CD4-positive, alpha-beta T cell treated with Interferon alpha-2 for 1 hour (primary cell): ENCODE measurements at places on chromosomes 6 and 20.

- no peak for DNase-seq
These were observed 15.7 kb downstream of the PLAGL2 start for GRCh38 chr20:32191873-32192272.

DNA sequence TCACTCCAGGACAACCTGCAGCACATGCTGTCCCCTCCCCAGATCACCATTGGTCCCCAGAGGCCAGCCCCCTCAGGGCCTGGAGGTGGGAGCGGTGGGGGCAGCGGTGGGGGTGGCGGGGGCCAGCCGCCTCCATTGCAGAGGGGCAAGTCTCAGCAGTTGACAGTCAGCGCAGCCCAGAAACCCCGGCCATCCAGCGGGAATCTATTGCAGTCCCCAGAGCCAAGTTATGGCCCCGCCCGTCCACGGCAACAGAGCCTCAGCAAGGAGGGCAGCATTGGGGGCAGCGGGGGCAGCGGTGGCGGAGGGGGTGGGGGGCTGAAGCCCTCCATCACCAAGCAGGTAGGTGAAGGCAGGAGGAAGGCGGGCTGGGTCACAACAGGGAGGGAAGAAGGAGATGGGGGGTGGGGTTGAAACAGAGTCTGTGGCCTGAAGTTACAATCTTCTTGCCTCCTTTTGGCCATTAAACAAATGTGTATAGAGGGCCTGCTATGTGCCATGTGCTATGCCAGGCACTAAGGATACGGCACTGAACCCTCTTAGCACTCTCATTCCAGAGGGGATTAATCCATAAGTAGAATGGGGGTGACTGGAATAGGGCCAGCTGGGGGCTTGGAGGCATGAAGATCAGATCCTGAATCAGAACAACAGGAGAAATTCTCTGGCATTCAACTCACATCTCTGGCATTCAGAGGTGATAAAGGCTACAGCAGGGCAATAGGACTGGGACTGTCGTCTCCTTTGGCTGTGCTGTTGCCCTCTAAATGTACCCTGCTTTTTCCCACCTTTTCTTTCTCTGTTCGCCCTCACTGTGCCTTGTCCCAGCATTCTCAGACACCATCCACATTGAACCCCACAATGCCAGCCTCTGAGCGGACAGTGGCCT, 10.5 kb upstream of the ZBTB9 start:
- DNase-seq: no peak

GRCh38 chr20:56755201-56755600, 126.1 kb downstream of the TFAP2C start:
- DNase-seq: no peak

GRCh38 chr6:28515676-28516075, at the start of gene GPX6:
TSS of gene GPX6 (minus strand) at chr6:28515793. CDS start at chr6:28515743, 50 bp downstream.
- DNase-seq: no peak

GRCh38 chr6:124470803-124471202, 491.4 kb upstream of the RNF217 start:
- no peak for DNase-seq

- DNase-seq: no peak
These were observed 4.8 kb downstream of the NR2E1 start for GRCh38 chr6:108170332-108171290.

DNA sequence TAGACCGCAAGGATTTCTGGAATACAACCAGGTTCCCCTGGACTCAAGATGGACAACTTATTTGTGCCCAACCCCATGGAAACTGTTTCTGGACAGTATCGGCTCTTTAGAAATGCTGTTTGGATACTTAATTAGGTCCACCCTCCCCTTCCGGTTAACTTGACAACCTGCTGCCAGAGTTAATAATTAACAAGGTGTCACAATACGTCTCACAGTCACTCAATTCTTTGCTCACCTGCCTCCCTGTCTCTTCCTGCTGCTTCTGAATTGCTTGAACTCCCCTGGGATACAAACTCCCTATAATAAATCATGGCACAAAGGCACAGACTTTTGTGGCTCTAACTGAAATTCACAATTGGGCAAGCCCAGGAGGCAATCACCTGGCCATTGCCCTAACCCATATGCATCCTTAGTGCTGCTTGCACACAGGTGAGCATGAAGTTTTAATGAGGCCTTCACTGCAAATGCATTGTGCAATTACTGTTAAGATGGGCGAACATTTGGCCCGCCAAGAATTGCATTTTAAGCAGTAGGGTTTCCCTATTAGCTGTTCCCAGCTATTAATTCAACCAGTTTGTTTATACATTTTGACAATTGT, 504.4 kb upstream of the NOX3 start:
- no peak for DNase-seq

DNA sequence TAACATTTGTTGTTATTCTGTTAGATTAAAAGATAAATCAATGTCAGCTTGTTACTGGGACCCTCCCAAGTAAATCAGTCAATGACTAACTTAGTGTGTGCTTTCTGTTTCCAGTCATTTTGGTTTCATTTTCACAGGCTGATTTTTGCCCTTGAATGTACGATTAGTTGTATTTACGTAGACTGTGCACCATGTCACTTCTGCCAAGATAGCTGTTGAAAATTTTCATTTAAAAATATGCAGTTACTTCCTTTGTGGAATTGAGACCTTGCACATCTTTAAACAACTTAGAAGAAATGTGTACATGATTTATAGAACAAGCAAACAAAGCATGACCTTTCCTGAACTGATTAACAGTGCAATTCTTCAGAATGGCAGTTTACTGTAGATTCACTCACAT, 944.8 kb upstream of the CITED2 start:
- no peak for DNase-seq

GRCh38 chr6:38720295-38720694, 5.2 kb downstream of the DNAH8 start:
- DNase-seq: no peak

- DNase-seq: no peak
These were observed 487.9 kb downstream of the RFPL4B start for GRCh38 chr6:112835078-112835477.

DNA sequence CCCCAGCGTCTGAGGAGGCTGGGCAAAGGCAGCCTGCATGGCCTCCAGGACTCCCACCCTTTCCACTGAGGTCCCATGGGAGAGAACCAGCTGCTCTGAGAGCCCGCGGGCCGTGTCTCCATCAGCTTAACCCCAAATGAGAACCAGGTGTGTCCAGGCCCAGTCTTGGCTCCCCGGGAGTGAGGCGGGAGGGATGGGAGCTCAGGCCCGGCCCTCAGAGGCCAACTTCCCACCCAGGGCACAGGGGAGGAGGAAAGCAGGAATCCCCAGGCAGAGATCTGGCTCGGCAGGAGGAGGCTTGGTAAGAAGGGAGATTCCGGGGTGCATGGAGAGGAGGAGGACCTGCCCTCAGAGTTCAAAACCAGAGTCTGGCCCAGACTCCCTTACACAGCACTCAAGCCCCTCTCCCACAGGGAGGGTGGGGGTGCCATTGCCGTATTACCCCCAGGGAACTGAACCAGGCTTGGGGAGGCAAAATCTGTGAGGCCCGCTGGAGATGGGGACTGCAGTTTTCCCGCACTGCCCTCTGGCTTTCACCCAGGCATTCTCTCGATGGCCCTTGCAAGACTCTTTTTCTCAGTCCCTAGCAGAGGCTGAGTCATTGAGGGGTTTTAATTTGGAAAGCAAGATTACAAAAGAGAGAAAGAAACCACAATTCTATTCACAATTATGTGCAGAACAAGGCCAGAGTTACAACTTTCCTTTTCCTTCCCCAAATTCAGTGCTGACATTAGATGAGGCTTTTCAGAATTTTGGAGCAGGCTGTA, 17.1 kb downstream of the FOXF2 start:
- DNase-seq: no peak

DNA sequence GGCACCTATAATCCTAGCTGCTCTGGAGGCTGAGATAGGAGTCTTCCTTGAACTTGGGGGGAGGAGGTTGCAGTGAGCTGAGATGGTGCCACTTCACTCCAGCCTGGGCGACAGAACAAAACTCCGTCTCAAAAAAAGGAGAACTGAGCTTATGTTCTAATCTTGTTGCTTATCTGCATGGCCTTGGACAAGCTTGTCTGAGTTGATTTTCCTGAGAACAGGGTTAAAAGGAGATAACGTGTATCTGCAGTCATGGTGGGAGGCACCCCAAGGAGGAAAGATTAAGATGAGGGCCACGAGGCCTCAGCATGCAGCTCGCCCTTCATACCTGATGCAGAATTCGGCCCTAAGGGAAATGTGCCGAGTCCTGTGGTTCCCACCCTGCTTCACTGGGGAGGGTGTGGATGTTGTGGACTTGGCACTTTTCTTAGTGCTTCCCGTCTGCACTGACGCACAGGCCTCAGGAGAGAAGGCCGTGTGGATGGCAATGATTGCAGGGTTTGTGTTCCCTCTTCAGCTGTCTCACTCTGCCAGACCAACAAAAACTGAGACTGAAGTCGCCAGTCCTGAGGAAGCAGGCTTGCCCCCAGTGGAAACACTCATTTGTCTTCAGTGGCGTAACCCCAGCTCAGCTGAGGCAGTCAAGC, 56.3 kb downstream of the EZR start:
- DNase-seq: peak; percentile 24

- no peak for DNase-seq
These were observed 44.7 kb upstream of the MICB start for GRCh38 chr6:31453259-31453658.

GRCh38 chr6:136738692-136739057, 53.6 kb downstream of the MAP3K5 start:
- DNase-seq: no peak

DNA sequence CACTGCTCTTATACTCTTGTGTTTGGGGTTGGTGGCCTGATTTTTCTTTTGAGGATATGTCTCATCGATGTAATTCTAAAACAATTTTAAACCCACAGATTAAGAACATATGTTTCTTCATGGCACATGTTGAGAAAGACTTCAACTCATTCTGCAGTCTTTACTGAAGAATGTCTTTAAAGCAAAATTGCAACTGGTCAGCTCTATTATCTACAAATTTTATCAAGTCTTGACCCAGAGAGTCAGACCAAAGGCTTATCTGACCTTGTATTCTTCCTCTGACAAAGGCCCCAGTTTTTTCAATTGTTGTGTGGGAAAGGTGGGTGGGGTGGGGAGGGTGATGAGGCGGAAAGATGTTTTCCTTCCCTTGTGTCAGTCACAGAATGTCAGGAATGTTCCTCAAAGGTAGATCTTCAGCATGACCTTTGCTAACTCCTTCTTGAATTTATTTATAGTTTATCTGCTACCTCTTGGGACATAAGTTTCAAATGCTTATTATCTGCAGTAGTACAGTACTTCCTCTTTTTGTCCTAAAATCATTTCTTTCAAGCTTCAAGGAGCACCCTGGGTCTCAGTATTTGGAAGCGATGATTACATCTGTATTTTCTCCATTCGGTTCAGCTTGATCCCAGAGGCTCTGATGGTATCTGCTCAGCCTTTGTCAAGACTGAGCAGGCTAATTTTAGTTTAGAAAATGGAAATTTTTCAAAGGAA, 63.2 kb upstream of the TIAM2 start:
- DNase-seq: no peak

- DNase-seq: peak; percentile 60
These were observed 8.8 kb upstream of the SRSF6 start for GRCh38 chr20:43448748-43449535.

- no peak for DNase-seq
These were observed 881 bp upstream of the MAP7 start for GRCh38 chr6:136551103-136551502.

- DNase-seq: no peak
These were observed 31.4 kb upstream of the NR2E1 start for GRCh38 chr6:108134213-108134970.

DNA sequence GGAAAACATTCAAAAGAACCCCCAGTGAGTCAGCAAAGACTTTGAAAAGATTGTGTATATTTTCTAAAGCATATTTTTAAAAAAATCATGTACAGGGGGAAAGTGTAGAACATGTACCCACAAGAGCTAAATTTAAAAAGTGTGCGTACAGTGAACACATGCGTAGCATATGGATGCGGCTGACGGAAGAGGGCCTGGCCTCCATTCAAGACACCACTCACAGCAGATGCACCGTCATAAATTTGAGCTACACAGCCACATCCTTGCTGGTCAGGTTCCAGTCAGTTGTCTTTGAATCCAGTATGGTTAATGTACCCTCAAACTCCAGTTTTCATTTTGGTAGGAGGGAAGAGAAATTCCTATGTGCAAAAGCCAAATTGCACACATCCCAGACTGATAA, 54.3 kb upstream of the SPACA1 start:
- no peak for DNase-seq

DNA sequence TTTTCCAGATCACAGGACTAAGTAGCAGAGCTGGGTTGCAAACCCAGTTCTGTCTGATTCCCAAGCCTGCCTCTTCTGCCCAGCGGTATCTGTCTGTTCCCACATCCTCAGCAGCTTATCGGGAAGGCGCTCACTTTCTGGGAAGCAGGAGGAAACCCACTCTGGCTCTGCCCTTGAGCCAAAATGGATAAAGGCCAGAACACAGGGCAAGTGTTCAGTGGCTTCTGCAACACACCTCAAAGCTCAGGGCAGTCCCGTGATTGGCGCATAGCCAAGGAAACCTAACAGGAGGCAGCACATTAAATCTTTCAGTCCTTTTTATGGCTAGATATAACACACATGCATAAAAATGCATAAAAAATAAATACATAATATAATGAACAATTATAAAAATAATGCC, 262.2 kb downstream of the NRN1 start:
- no peak for DNase-seq

DNA sequence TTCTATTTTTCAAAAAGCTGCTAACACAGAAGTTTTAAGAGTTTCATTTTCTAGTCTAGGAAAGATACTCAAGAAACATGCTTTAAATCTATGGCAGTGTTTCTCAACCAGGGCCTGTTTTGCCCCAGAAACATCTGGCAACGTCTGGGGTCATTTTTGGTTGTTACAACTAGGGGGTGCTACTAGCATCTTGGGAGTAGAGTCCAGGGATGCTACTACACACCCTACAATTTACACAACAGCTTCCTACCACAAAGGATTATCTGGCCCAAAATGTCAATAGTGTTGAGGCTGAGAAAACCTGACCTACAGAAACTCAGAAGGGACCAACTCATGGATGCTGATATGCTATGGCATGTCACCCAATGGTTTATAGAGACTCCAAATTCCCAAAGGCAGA, 24.4 kb downstream of the SERAC1 start:
- DNase-seq: no peak

- DNase-seq: no peak
These were observed 26.1 kb downstream of the PTPN1 start for GRCh38 chr20:50536333-50536732.

GRCh38 chr6:152267967-152268845, 369.0 kb downstream of the SYNE1 start:
- DNase-seq: no peak

- DNase-seq: no peak
These were observed 1.5 kb upstream of the TNNC2 start for GRCh38 chr20:45828589-45828988.

- no peak for DNase-seq
These were observed 105.5 kb downstream of the ASCC3 start for GRCh38 chr6:100775667-100776066.

GRCh38 chr20:17773619-17774018, 73.9 kb downstream of the BANF2 start:
- DNase-seq: no peak

- DNase-seq: no peak
These were observed 250.9 kb upstream of the CITED2 start for GRCh38 chr6:139625081-139625939.
